ENCODE measurements at places on chromosomes 3 and 15.

DNA sequence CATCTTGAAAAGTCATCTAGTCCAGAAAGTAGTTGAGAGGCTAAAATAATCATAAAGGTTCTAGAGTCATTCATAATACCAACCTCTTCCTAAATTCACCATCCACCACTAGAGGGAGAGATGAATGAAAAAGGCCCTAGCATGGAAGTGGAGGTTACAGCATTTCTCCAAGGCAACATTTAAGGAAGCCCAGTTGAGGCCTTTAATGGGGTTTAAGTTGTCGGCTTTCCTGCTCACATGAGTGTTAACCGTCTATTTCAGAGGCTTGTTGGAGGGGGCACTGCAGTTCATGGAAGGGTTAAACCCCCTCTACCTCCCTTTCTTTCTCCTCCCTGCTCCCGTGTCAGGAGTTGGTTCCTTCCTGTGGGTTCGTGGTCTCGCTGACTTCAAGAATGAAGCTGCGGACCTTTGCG lies 3.8 kb upstream of the SLCO3A1 start:
- DNase-seq = no peak

DNA sequence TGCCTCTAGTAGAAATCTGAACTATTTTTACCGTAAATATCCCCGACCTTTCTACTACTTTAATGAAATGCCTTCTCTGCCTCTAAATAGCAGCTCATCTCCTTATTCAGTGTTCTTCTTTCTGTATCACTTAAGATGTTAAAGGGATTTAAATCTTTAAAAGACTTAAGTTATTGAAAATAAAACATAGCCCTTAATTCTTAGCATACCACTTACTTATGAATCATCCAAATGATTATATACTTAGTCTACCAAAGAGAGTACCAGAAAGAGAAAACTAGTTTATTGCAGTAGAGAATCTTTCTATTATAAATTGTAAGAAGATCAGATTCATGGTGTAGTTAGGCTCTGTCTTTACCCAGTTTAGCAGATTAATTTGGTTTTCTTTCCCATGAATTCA lies 802.0 kb downstream of the TBL1XR1 start:
- no peak for DNase-seq

DNA sequence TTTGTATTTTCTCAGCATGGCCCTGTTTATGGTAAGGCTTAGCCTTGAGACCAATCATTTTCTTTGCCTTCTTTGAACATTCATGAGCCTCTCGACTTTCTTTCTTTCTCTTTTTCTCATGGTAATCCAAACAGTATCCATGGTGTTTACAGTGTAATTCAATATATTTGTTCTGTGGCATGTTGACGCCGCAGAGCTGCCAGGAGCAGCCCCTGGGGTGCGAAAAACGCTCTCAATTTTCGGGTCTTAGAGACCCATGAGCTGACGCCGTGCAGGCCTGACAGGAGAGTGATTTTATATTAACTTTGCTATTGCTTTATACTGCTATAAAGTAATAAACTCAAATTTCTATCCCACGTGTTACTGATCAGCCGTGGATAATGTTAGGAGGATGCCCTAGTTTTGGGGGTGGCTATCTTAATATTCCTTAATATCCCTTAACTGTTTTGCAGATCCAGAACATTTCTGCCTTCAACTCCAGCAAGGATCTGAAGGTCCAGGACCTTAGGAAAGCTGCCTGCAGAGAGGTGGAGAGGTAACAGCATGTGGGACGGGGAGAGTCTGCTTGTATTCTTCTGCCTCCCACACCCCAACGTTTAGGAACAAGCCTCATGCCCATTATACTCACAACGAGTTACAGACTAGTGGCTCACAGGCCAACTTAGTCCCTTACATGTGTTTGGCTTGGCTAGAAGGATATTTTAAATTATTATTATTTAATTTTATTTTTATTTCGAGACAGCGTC lies 29.3 kb upstream of the MYO1E start:
- no peak for DNase-seq

GRCh38 chr15:39529457-39529856 lies 51.4 kb upstream of the THBS1 start:
- no peak for DNase-seq

GRCh38 chr3:133192363-133192945 lies 154.3 kb downstream of the TMEM108 start:
- DNase-seq = no peak

DNA sequence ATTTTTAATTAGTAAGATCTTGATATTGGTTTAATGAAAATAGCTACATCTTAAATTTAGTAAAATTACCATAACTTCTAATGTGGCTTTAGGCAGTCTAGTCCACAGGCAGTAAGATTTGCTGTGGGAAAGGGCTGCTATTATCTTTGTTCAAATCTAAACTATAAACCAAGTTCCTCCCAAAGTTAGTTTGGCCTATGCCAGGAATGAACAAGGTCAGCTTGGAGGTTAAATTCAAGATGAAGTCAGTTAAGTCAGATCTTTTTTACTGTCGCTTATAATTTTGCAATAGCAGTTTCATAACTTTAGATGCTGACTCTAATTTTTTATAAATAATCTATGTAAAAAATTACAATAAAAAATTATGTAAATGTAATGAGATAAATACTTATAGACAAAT lies 1016.9 kb upstream of the ALCAM start:
- DNase-seq = no peak

- no peak for DNase-seq
Measured at GRCh38 chr3:127013758-127014535, 31.0 kb downstream of the PLXNA1 start.

DNA sequence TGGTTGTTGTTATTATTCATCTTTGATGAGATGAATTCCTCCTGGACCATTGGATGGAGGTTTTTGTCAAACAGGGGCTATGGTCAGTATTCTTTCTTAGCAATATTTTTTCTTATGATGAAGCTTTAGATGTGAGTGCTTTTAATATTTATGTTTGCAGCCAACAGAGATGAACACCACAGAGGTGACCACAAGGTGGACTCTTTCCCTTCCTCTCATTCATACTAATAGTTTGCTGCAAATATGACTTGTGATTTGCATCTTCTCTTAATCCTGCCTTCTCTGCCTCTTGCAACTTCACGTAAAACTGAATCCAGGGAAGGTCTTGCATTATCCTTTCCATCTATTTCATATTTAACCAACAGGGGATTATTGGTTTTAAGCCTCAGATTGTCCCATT lies 473.1 kb upstream of the UBE2E2 start:
- DNase-seq = no peak

- DNase-seq = no peak
Measured at GRCh38 chr3:9111866-9112265, 137.6 kb downstream of the SRGAP3 start.

- no peak for DNase-seq
Measured at GRCh38 chr3:43736558-43737440, 46.1 kb downstream of the ABHD5 start.

GRCh38 chr3:129343643-129344360 lies 65.1 kb downstream of the HMCES start:
- no peak for DNase-seq

DNA sequence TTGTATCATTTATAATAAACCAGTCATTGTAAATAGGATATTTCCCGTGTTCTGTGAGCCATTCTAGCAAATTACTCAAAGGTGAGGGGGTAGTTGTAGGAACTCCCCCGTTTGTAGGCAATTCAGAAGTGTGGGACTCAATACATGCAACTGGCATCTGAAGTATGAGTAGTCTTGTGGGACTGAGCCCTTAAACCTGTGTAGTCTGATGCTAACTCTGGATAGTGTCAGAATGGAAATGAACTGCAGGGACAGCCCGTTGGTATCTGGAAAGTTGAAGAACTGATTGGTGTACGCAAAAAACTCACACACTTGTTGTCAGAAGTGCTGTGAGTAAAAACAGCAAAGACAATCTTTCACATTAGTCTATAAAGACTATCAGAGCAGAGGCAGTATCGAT lies 32.6 kb downstream of the HERC1 start:
- no peak for DNase-seq

GRCh38 chr3:57889807-57890206 lies 118.4 kb upstream of the FLNB start:
- DNase-seq = no peak

GRCh38 chr3:42340466-42340865 lies 69.9 kb downstream of the LYZL4 start:
- DNase-seq = no peak

DNA sequence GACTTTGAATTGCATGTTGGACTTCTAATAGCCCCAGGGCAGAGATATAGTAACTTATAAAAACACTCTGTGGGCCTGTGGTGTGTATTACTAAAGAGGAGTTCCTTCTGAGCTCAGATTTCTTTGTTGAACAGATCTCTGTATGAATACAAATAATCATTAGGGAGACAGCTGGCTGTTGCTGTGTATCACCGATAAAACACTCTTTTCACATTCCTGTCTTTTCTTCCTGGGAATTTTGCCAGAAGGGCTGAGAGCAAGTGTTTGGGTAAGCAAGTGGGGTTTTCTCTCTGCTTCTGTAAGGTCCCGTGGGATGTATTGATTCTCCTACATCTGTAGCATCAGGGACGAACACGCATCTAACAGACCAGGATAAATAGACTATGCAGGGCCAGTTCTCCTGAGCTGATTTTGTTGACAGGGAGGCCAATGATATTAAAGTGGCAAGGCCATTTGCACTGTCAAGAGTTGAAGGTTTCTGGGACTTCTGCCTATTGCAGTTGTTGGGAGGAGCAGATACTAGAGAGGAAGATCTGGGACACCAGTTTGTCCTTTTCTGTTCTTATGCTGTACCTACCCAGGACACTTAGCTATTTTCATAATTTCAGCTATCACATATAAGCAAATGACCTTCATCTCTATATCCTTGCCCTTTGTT lies 225.9 kb upstream of the CD96 start:
- no peak for DNase-seq

DNA sequence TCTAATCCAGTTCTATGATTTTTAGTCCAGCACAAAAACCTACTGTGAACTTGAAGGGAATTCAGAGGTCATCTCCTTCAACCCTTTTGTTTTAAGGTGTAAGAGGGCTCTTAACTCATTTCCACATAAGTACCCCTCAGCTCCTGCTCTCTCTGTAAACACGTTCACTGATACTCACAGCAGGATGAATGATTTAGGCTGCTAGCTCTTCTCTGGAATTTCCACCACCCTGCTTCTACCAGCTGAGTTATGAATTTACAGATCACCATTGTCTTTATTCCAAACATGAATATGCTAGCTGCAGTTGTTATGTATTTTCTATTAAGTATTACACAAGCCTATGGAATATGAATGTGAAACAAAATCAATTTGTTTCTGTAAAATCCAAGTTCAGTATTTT lies 101.3 kb upstream of the NANOGP8 start:
- no peak for DNase-seq

DNA sequence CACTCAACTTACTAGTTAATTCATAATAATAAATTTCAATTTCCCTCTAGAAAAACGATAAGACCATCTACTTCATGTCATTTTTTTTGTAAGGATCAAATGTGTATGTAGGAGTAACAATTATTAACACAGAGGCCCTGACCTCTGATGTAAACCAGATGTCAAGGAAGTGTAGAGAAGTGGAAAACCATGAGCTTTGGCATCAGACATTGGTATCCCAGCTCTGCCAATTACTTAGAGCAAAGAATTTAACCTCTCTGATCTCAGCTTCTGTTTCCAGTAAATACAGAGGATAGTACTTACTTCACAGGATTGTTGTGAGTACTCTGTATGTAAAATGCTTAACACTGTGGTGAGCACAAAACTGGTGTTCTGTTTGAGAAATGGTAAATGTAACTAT lies 17.5 kb downstream of the AQR start:
- no peak for DNase-seq

GRCh38 chr3:192816351-192816750 lies 89.0 kb upstream of the FGF12 start:
- no peak for DNase-seq

GRCh38 chr3:31165399-31165860 lies 271.0 kb upstream of the GADL1 start:
- no peak for DNase-seq

DNA sequence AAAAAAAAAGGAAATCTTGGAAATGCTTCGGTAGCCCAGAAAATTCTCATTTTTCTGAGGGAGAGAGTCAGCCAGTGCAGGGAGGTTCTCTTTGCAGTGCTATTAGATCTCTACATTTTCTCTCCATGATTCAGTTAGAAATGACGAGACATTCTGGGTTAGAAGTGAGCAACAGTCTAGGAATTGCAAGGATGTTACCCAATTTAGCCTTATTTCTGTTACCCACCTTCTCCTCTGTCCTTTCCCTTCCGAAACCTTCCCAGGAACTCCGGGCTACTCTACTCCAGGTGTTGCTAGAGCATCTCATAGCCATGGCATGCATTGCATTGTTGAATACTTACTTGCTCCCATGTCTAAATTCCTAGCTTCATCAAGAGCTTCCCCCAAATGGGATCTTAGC lies 106.8 kb downstream of the EDEM1 start:
- DNase-seq = no peak

DNA sequence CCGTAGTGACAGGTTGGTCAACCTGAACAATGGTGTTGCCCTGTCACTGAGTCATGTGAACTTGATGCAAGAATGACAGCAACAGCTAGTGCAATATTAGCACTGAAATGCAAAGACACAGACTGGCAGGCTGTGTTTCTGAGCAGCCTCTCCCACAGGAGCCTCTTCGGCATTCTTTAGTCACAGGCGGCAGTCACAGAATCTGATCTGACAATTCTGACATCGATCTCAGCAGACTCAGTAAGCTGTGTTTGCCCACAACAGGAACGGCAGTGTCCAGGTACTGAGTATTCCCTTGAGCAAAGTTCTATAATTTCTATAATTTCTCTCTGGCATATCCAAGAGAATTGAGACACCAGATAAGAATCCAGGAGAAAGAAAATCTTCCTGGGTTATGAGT lies 776.8 kb downstream of the GRM7 start:
- no peak for DNase-seq

- no peak for DNase-seq
Measured at GRCh38 chr3:184658223-184658928, 53.5 kb downstream of the MAGEF1 start.

GRCh38 chr3:187327845-187328244 lies 36.3 kb upstream of the MASP1 start:
- DNase-seq = no peak

- DNase-seq = no peak
Measured at GRCh38 chr15:64693134-64693533, 82.3 kb downstream of the RBPMS2 start.

DNA sequence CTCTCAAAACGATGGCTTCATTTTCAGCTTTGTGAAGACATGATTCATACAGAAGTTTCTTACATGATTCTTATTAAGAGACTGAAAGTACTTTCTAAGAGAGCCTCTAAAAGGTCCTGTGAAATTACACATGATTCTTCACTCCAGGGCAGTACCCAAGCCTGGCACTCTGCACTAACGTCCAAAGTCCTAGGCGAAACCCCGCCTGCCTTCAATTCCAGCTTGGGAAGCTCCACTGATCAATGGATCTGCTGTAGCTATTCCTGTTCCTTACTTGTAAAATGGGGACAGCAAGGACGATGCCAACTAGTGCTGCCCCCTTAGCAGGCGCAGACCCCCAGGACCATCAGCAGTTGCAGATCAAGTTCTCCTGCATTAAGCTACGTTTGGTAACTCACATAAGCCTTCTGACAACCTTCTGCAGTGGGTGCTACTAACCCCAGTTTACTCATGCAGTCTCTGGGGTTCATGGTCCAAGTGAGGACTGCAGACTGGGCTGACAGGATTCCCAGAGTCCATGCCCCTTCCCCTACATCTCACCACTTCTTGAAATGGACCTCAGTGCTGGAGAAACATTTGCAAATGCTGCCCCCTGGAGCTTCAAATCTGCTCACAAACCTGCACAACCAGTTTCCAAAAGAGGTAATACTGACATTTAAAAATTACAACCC lies 10.6 kb downstream of the CHCHD4 start:
- no peak for DNase-seq
